ENCODE measurements at places on chromosomes 7 and 10.

- DNase-seq = no peak
Measured at GRCh38 chr10:31422634-31423033, 103.6 kb downstream of the ZEB1 start.

DNA sequence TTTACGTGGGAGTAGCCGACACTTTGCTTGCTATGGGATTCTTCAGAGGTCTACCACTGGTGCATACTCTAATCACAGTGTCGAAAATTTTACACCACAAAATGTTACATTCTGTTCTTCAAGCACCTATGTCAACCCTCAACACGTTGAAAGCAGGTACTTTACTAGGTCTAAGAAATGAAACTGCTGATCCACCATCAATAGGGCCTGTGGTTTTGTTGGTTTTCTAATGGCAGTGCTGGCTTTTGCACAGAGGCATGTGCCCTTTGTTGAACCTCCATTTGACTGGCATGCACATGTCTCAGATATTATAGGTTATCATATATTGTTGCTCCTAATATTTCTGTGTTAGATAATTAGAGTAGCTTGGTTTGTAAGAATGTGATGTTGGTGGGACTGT lies 123.8 kb downstream of the CFTR start:
- DNase-seq = no peak

DNA sequence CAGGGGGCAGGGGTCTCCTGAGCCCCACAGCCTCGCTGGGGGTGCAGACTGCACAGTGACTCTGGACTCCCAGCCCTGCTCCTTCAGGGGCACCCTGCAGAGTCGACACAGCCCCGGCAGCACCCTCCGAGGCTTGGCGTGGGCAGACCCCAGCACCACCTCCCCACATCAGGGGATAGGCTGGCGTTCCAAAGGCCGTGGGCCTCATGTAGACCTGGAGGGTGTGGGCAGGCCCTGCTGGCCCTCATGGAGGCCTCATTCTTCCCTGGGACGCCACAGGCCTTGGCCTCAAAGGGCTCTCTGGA lies 265.9 kb downstream of the ELFN1 start:
- no peak for DNase-seq

DNA sequence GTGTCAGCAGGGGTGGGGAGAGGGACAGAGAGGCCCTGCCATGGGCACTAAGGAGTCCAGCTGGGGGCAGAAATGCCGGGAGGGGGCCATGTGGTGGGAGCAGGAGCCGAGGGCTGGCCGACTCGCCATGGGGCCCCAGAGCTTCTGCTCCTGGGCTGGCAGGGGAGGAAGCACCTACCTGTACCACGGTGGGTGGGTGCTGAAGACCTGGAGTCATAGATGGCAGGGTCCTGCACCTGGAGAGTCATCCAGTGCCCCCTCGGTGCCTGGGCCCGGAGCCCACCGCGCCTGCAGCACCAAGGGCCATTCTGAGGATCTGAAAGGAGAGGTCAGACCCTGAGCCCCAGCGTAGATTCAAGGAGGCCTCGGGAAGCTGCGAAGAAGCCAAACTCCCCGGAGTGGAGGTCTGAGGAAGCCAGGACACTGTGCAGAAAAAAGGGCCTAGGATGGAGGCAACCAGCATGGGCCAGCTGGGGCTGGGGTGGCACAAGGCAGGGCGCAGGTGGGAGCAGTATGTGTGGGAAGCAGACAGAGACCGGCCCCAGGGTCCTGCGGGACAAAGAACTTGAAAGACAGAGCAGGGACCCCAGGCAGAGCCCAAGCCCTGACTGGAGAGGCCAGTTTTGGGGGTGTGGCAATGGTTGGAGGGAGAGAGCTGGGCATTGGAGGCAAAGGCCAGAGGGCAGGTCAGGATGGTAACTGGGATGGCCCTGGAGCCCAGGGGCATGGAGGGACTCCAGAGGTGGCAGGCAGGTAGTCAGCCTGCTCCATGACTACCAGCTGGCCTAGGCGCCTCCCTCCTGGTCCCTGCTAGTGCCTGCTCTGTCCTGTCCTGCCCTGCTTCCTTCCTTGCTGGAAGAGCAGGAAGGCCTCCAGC lies 26.7 kb upstream of the SMARCD3 start:
- DNase-seq = no peak

DNA sequence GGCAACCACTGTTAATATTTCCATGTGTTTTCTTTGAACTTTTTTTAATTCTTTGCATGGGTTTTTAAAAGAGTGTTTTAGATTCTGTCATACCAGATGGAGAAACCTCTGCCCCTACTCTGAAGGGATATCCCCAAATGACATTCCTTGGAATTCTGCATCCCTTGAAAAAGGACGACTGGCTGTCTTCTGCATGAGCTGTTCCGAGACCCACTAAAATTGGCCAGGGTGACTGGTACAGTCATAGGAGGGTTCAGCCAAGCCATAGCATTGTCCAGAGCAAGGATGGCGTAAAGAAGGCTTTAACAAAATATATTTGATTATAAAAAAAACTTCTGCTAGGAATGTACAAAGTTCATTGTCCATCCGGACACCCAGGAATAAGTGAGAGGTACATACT lies 952.9 kb downstream of the NRG3 start:
- no peak for DNase-seq

GRCh38 chr10:77801474-77802161 lies 124.9 kb downstream of the DLG5 start:
- no peak for DNase-seq

DNA sequence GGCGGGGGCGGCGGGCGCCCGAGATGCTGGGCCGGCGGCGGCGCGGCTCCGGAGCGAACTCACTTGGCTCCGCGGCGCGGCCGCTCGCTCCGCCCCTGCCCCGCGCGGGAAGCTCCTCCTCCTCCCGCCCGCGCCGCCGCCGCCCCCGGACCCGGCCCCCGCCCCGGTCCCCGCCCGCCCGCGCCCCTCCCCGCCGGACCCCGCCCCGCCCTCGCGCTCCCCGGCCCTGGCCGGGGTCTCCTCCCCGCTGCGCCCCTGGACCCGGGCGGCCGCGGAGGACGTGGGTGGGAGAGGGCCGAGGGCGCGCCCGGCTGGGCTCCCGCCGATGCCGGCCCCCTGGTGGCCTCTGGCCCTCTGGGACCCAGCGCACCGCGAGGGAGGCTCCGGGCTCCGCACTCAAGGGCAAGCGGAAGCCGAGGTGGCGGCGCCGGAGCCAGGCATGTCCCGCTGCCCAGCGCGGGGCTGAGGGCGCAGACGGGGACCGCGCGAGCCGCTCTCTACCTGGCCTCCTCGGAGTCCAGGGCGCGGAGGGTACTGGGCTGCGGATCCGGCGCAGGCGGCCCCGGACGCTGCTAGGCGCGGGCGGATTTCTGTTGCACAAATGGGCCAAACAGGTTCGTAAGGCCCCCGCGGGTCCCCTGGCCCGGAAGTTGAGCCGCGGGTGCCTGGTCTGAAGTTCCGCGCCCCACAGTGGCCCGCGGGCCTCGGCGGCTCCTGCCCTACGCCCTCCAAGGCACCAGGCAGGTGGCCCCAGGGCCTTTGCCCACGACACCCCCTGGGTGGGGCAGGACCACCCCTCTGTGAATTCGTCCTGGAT lies at the start of gene TCERG1L:
Gene TCERG1L, minus strand, starts transcription at position 61 of the 817 bp plus-strand sequence. CDS start 86 bp downstream, outside the sequence.
- no peak for DNase-seq

DNA sequence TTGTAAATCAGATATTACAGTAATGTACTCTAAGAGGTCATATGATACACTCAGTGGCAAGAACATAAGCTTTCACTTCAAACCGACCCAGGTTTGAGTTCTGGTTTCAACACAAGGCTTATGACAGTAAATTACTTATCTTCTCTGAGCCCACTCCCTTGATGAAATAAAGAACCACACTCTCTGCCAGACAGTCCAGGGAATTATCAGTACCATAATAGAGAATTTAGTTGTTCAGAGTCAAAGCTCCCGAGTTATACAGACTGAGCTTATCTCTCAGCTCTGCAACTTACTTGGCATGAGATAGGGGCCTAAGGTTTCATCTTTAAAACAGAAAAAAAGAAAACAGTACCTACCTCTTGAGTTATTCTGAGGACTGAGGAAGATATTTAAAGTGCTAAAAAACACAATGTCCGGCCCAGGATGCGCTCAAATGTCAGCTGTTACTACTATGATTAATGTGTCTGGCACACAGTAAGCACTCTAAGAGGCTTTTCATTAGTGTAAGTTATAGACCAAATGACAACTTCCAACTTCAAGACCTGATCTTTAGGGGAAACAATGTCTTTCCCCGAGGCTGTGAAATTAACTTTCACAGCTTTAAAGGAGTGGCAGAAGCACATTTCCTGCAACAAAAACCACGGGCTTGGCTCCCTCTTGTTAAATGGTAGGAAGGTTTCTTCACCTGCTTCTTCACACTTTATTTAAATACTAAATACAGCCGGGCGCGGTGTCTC lies 38.1 kb downstream of the UBE2H start:
- no peak for DNase-seq

- no peak for DNase-seq
Measured at GRCh38 chr10:106696239-106696638, 468.3 kb downstream of the SORCS1 start.

DNA sequence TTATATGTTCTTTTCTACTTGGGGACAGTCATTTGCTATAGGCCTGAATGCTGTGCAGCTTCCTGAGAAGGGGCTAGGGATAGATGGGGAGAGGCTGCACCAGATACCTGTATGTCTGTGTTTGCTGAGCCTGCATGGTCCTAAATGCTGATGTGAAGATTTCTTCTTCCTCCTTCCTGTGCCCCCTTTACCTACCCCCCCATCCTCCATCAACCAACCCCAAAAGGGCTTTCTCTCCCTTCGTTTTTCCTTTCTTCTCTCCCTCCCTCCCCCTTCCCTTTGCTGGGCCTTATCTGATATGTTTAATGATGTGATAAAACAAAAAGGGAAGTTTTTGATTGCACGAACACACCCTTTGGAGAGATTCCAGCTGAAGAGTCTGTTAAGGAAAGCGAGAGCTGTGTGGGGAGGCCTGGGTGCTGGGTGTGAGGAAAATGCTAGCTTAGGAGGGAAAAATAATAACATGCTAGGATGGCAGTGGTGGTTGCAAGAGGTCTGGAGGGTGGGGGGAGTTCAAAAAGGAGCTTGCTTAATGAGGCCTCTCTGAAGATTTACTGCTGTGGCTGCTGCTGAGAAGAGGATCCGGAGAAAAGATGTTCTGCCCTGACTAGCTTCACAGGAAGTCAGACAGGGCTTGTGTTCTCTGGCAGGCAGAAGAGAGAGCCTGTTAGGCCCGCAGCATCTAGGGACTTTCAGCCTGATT lies 101.8 kb downstream of the SAMD9 start:
- DNase-seq = no peak

- no peak for DNase-seq
Measured at GRCh38 chr7:88396948-88397322, 90.2 kb upstream of the STEAP4 start.

GRCh38 chr7:45921699-45922519 lies 837 bp upstream of the IGFBP3 start:
- DNase-seq = no peak

GRCh38 chr7:80821771-80822319 lies 97.0 kb downstream of the SEMA3C start:
- DNase-seq = no peak

GRCh38 chr7:46139079-46139478 lies 218.0 kb upstream of the IGFBP3 start:
- DNase-seq = no peak

- DNase-seq = no peak
Measured at GRCh38 chr7:22672846-22673680, 53.9 kb upstream of the IL6 start.

- DNase-seq = no peak
Measured at GRCh38 chr7:149859876-149860275, 13.9 kb upstream of the ATP6V0E2 start.

GRCh38 chr7:70313687-70314086 lies 715.4 kb downstream of the AUTS2 start:
- DNase-seq = no peak

All from NCI-H1417 treated with DMSO at 0.1 percent for 48 hours (cell line).